ENCODE measurements at places on chromosomes 16 and 17.
A peak's percentile ranks its signal among the peaks of the same experiment; 100 is the strongest.

DNA sequence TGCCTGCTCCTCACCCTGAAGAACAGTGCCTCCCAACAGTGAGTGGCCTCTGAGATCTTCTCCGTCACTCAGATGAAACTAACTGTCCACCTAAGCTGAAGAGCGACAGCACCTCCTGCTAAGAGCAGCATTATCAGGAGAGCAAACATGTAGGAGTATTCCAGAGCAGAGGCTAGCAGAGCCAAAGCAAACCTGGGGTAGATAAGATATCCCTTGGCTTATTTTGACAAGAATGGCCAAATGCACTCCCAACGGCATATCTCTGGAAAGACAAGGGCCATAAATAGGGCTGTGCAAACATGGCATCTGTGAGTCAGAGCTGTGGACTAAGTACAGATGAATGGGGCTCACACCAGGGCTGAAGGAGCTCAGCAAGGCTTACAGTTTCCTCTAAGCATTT lies 96.3 kb downstream of the NDEL1 start:
- DNase-seq = no peak

DNA sequence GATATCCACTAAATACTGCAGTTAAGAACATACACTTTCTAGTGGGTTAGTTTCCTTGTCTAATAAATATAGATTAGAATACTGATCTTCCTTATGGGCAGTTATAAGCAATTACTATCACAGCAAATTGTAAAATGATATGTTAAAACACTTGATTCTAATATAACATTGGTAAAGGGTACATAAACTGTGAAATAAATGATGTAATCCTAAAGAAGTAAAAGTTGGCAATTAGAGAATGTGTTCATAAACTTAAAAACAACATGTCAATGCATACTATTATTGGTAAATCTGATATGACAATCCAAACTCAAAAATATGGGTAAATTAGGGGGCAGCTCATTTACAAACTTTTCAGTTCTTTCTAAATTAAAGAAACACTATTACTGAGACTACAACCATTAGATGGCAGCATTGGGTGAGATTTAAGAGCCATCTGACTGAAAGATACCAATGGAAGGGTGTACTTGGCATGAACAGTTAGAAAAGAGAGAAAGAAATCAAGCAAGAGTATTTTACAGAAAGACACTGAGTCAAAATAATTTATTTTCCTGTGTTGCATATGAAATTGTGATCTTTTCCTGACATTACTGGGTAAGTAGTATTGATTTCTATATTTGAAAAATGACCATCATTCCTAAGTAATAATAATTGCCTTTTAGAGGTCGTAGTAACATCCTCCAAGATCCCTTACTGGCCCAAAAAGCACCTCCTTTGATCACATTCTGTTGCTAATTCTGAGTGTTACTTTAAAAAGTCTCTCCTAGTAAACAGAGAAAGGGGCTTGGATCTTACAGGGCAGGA lies 119.6 kb downstream of the SPAG9 start:
- peak; percentile 81 for DNase-seq

DNA sequence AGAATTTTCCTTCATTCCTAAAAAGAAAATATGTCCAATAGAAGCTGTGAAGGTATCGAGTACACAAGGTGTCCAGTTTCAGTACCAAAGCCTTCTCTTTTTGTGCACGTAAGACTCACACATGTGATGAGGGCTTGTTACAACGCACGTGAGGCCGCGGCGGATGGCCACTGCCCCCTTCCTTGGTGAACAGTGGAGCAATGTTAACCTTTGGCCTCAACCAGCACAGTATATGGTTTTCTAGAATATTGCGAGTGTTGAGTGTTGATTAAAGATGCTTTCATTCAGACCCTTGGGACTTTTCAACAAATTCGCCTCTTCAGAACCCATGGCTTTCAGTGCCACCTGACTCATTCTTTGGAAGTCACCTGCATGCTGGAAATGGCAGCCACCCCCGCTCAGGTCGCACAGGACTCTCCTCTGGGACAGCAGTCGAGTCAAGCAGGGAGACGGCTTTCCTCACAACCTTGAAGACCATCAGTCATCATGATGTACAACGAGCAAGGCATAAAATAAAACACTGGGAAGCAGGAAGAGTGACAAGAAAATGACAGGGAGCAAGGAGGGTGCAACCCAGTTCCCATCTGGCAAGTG lies 14.5 kb downstream of the MAP1LC3B start:
- DNase-seq = no peak

DNA sequence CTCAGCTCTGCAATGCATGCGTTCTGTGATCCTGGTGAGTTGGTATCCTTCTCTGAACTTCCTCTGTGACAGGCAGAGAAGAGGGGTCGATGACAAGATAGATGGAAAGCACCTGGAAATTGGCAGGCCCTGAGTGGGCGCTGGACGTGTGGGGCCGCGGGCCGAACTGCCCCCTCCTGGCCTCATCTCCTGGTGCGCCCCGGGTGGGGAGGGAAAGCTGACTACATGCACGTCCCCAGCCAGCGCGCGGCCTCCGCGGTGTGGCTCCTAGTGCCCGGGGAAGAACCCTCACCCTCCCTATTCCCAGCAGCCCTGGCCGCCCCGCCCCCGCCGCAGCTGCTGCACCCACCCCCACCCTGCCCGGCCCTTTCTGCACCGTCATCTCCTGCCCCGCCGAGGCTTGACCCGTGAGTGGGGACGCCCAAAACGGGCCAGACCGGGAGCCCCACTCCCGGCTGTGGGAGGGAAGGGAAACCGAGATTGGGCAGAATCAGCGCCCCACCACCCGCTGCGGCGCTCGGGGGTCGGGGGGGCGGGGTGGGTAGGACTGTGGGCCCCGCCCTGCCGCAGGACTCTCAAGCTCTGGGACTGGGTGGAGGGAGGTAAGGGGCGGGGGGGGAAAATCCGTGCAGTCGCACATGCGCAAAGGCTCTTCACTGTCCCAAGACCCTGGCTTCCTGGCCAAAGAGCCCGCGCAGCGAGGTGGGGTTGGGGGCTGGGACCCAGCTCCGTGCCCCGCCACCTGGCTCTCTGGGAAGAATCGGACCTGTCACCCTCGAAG lies at the start of gene NOL3:
Gene NOL3, plus strand, starts transcription at position 371 of the 781 bp plus-strand sequence.
- no peak for DNase-seq

GRCh38 chr16:69610356-69610755 lies 44.6 kb downstream of the NFAT5 start:
- no peak for DNase-seq

- peak; percentile 32 for DNase-seq
Observed at GRCh38 chr16:20850981-20851380, 44.7 kb downstream of the REXO5 start.

DNA sequence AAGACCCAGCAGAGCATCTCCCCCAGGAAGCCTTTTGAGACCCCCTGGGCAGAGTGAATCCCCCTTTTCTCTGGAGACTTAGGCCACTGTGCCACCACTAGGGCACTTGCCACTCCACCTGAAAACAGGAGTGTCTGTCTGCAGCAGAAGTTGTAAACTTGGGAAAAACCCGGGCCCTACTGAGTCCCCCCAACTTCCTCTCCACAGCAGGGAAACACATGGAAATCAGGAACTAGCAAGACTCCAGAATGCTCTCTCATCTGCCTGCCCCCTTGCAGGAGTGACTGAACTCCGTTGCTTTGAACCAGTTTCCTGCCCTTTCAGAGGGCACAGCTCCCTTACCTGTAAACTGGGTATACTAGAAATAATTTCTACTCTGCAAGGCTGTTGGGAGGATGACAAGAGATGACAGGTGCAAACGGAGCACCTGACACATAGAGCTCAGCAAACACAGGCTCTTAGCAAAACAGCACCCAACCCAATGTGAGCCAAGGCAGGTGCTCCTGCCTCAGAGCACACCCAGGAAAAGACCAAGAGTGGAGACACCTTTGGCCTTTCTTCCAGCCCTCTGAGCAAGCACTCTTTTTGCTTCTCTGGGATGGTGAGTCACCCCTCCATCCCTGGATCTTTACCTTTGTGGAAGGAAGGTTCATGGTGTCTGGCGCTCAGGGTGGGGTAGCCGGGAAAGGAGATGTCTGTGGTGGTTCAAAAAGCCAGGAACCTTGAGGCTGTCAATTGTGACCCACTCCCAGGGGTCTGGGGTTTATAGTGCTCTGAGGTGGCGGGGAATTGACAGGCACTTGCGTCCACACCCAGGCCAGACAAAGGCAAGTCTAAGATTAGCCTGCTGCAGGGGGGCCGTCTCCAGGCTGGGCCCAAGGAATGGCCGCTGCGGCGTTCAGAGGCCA lies at the start of gene HCRT:
Gene HCRT, minus strand, starts transcription at position 740 of the 908 bp plus-strand sequence. Its CDS starts 87 bp downstream, at position 653.
- DNase-seq = no peak

DNA sequence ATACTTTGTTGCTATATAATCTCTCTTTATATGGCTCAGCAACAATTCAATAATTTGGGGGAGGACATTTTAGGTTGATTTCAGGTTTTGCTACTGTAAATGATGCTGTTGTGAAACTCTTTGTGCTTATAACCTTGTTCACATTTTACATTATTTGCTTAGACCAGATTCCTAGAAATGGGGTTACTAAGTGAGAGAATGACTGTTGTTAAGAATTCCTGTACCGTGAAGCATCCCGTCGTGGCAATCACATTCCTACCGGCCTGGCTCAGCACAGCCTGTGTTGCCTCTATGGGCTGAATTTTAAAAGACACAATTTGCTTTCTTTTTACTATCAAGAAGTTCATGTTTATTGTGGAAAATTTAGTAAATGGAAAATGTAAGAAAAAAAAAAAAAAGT lies 31.4 kb downstream of the B9D1 start:
- no peak for DNase-seq

GRCh38 chr16:74563828-74564263 lies 43.1 kb downstream of the GLG1 start:
- no peak for DNase-seq

GRCh38 chr16:10918294-10919002 lies 23.8 kb downstream of the DEXI start:
- DNase-seq = peak; percentile 96

DNA sequence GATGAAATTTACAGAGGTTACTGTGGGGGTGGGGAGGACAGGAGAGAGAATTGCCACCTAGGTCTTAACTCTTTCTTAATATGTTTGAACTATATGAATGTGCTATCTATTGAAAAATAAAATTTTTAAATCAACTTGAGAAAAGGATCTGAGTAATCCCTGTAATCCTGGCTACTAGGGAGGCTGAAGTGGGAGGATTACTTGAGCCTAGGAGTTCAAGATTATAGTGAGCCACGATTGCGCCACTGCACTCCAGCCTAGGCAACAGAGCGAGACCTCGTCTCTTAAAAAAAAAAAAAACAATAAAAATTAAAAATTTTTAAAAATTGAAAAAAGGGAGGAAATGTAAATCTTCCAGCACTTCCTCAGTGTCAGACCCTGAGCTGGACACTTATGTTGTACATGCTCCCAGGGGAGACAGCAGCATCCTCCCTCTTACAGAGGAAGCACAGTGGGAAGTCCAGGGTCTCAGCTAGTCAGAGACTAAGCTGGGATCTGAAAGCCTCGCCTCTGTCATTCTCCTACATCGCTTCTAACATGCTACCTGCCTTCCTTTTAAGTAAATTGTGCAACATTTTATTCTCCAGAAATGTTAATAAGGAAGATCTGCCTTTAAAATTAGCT lies 21.9 kb downstream of the PMM2 start:
- DNase-seq = no peak

DNA sequence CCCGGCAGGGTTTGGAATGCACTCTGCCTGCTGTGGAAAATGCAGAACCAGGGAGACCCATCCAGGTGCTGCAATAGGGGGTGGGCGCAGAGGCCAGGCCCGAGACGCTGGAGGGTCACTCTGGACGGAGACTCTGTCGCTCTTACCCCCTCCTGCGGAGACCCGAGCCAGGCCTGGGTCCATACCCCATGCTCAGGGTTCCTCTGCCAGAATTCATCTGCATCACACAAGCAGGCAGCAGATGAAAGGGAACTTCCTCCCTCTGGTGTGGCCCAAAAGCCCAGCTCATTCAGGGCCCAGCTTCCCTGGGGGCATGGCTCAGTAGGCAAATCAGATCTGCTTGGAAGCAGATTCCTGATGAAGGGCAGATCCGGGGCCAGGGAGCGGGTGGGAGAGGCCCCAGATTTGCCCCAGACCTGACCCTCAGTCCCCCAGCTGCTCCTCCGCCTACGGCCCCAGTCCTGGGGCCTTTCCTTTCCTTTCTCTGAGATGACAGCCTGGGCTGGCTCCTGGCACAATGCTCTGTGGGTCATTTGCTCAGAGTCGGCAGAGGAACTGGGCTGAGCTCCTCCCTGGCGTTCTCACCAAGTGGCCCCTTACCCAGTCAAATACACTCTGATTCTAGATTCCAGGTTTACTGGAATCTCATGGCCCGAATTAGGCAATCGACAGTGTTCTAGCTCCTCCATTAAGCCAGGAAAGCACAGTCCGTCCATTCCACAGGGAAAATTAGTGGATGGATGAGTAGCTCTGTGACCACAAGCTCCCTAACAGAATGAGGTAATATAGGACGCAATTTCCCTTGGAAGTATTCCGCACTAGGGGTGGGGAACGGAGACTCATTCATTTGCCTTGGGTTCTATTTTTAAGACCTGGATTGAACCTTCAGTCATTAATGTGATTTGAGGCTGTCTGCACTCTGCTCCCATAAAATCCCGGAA lies 19.1 kb upstream of the RASD1 start:
- peak; percentile 71 for DNase-seq

- no peak for DNase-seq
Observed at GRCh38 chr16:88328313-88328980, 54.3 kb upstream of the ZNF469 start.

- peak; percentile 88 for DNase-seq
Observed at GRCh38 chr17:17354560-17355349, 51.6 kb downstream of the NT5M start.

DNA sequence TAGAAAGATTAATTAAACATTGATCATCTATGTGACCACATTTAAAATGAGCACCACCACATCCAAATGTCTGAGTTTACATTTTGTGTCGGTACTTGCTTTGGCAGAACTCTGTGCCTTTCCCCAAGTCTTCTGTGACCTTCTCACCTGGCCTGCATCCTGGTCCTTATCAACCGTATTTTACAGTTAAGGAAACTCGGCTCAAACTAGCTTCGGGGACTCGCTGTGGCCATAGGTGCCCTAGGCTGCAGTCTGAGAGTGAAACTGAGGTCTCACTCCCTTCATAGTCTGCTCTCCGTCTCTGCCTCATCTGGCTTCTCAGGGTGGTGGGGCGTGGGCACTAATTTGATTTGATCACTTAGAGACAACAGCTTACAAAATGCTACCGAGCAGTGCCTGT lies 555.5 kb downstream of the WWOX start:
- no peak for DNase-seq

DNA sequence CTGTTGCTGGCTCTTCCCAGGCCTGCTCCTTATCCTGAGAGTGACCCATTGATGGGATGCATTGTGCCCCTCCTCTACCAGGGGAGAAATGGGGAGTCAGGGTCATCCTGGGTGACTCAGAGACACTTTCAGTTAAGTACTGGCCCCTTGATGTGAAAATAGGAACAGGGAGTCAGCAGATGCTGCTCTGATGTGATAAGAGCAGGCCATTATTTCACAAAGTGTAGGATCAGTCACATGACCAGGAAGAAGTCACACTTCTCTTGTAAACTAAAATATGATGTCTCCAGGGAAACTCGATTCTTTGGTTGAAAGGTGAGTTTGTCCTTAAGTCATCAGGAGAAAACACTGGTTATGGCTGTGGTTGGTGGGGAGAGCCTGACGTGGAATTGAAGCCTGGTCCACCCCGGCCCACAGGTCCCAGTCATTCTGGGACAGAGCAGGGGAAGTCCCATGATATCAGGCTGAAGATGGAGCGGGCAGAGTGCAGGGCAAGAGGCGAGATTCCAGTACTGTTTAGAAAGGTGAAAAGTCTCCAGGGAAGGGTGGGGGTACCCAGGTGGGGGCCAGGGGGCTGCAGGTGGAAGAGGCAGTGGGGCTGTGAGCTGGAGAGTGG lies 88.6 kb upstream of the NLRP1 start:
- no peak for DNase-seq

All from muscle of back (tissue), 13 donors.